Brain (organoid and tissue), 16 donors: ENCODE measurements at places on chromosomes 3 and 15.

GRCh38 chr3:112769286-112769978, 77.2 kb downstream of the CD200R1L start:
- no peak for DNase-seq

DNA sequence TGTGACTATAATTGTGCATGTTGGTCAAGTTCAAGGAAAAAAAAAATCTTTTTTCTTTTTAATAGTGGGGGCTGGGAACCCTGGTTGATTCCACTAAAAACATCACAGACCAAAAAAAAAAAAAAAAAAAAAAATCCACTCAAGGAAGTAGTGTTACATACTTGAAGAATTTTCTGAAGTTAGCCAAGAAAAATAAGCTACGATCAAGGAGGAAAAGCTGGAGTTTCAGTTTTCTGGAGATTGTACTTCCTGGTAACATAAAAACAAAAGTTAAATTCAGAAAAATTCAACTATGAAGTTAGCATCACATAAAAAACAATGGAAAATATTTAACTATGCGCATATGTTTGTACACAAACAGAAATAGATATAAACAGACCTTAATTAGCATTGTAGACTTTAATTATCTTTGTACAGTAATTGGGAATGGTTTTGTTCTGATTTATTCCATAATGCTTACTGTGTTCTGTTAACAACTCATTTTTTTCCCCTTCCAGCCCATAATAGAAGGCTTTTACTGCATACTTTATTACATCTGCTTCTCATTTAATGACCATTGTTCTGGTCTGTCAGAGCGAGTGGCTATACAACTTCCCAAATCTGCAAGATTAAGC, 194.3 kb downstream of the RORA start:
- DNase-seq = no peak

GRCh38 chr3:58490860-58491501, 915 bp upstream of the KCTD6 start:
- no peak for DNase-seq

DNA sequence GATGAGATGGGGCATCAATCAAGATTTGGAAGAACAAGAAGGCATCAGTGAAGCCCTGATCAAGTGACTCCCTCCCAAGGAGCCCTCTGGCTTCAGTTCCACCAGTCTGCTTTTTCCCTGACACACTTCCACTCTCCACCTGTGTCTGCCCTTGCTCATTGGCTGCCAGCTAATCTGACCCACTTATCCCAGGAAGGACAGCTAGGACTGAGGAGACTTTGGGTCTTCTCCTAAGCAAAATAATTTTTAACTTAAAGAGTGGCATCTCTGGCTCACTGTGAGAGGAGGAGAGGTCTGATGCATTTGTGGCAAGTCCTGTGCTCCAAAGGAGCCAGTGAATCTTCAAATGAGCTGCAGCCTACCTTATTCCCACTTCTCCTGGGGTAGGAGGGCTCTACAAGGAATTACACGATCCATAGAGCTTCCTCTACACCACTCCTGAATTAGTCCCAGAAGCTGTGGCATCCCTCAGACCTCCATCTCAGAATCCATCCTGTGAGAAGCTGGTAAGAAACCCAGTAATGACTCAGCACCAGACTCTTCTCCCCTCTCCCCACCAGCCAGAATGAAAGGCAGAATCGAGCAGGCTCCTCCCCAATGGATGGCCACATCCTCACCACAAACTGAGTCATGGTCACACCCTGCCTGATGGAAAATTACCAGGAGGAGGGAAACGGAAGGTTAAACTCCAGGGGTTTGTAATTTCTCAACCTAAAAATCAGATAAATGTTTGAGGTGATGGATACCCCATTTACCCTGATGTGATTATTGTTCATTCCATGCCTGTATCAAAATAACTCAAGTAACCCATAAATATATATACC, 6.3 kb upstream of the PKM start:
- DNase-seq = no peak

DNA sequence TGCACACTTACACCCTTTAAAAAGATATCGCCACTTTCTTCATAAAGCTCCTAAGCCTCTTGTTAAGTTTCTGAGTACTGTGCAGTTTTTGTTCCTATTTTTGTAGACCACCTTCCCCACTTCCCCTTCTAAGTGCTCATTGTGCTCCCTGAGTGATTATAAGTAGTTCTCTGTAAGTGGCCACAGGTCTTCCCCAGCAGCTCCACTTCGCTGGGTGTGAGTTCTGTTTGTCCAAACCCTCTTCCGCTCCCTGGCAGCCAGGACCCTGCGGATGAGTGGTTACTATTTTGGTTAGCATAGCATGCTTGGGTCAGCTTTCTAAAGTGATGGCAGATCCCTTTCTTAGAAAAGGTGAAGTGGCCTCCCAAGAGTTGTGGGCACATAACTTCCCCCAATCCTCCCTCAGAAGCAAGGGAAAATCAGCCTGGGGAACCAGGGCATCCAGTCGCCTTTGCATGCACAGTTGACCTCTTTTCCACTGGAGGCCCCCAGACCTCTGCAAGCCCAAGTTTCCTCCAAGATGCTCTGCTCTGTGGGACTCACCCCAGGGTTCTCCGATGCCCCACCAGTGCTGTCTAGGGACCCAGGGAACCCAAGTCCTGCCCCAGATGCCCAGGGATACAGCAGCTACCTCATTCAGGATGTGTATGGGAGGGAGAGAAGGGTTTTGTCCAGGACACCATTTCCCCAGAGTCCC, 69.6 kb downstream of the ATP10A start:
- no peak for DNase-seq

DNA sequence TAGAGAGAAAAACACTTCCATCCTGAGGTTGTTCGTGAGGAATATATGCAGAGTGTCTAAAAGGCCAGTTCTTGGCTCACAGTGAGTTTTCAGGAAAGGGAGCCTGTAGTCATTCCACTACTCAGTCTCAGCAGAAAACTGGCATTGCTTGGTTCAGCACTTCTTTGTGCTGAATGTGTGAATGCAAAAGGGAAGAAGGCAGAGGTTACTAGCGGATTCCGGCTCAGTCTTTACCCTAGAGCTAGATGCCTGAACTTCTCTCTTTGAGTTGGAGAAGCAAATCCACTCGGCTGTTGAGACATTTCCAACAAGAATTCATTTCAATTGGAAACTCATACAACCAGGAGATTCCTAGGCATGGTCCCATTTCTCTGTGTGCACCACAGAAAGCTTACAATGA, 23.1 kb upstream of the FRMD4B start:
- DNase-seq = no peak

DNA sequence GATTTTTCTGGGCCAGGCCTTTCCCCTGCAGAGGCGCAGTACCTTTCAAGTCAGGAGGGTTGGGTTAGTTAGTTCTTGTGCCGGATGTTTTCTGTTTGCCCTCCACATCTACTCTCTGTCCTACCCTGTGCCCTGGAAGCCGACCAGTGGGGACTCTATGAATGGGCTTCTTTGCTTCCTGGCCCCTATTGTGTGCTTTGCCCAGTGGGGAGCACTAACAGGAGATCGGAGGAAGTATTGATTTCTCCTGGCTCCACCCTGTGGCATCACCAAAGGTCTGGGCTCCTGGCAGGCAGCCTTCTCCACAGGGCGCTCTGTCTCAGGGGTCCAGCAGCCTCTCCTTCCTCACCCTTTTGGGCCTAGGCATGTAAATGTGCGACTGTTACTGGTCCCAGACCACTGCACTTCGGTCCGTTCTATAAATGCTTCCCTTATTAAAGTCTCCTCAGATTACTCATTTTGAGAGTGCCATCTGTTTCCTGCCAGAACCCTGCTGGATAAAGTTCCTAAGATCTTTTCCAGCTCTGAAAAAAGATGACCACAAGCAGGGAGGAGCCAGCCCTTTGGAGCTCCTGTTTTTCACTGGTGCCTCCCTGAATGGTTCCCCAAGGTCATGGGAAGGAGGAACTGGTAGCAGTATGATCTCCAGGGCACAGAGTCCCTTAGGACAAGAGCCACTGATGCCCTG, 44.5 kb downstream of the CTDSPL start:
- peak; percentile 31 for DNase-seq

DNA sequence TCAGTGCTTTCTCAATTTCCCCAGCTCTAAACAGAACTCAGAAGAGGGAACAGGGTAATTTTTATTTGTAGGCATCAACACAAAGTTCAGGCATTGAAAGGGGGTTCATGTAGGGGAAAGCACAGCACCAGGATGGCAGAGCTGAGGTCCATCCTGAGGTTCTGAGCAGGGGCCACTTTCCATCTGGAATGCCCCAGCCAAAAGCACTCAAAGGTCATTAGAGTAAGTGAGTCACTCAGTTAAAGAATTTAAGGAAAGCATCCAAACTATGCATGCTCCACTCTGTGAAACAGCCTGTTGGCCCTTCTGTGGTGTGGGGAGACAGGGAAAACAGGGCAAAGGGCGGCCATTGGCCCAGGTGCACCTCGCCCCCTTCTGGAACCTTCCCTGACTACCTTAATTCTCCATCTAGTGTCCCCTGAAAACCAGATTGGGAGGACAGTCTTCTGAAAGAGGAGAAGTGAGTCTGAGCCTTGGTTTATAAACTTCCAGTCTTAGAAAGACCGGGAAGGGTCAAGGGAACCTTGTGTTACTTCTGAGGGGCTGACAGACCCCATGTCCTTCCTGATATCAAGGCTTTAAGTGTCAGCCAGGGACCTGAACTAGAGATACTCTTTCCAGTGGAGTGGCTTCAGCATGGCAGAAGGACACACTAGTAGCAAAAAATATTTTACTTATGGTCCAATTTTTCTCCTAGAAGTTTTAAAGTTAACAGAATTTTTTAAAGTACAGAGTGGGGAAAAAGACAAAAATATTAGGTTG, 133.3 kb downstream of the MYLK start:
- no peak for DNase-seq

DNA sequence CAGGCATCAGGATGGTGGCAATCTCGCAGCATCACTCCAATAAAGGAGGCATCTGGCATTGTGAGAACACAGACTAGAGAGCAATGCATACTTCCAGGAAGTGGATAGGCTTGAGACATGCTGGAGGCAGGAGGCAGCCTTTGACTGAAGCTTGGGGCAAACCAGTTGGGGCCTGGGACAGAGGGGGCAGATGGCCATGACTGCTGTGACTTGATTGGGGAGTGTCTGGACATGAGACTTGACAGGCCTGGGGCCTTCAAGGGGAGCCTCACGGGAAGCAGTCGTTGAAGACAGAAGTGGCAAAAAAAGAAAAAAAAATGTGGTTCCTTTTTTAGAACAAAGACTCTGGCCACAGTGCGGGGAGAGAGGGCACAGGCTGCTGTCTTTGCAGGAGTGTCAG, 44.7 kb upstream of the CHRNA7 start:
- DNase-seq = peak; percentile 31

DNA sequence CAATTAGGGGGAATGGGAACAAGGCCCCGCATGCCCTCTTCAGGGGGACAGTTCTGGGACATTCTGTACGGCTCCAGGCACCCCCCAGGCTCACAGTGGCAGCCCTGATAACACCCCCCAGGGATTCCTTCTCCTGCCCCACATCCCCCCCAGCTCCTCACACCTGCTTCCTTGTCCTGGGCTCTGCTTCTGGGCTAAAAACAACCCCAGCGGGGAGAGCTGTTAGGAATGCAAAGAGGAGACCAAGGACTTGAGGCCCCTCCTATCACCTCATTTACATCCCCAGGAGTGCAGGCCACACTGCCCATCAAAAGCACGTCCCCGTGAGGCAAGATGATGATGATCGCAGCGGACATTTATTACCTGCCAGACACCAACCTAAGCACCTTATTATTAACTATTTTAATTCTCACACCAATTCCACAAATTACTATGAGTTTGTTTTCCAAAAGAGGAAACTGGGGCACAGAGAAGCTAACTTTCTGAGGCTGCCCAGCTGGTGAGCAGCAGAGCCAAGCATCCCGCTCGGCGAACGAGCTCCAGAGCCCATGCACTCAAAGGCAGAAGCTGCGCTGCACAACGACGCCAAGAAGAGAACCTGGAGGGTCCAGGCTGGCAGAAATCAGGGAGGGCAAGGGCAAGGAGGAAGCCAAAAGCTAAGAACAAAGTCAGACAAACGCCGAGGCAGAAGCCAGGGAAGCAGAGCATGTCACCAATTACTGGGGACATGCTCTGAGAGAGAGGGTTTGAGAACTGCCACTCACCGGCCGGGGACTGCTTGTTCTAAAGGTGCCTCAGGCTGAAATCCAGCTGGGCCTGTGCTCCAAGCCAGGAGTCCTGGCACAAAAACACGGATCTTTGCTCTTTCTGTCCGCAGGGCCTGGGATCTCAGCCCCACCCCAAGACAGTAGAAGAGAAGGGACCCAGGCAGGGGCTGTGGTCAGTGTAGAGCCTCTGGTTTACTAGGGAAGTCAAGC, 76.2 kb upstream of the NSMCE3 start:
- no peak for DNase-seq

GRCh38 chr3:16011376-16011775, 163.1 kb upstream of the GALNT15 start:
- DNase-seq = no peak

DNA sequence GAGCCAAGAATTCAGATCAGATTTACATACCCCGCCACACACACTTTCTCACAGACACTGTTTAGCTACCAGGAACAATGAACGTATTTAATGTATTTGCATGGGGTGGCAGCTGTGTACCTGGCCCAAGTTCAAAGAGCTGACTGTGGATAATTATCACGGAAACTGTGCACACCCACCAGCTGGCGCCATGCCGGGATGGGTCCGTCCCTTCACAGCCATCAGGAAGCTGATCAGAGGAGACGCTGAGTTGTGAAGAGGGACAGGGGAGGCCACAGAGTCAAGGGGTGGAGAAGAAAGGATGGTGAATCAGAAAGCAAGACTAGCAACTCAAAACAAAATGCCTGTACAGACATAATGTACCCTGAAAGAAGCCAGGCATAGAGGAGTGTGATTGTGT, 13.1 kb upstream of the PLA2G4D start:
- DNase-seq = peak; percentile 68

DNA sequence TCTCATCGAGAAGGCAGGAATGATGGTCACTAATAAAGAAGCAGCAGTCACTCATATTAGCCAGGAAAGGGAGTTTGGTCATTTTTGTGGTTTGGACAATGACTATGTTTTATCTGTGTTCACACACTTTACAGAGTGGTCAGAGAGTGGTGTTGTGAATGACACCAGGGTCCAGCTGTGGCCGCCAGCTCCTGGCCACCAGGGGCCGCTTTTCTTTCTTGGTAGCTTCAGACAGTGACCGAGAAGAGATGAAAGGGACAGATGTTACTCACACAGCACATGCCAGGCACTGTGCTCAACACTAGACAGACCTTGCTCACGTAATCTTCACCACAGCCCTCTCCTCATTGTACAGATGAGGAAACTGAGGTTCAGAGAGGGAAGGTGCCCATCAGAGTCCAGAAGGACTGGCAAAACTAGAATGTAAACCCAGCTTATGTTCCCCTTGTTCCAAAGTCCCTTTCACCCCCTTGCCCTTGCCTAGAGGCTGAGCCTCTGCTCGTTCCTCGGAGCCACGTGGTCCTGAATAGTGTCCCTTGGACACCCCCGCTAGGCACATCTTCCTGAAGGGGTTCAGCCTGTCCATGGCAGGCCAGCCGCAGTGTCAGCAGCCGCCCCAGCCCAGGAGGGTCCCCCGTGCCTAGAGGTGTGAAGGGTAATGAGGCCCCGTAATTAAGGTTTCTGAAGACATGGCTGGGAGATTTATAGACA, 55.6 kb downstream of the CYP11A1 start:
- DNase-seq = no peak
